ENCODE measurements at places on chromosomes 16 and 17.

- DNase-seq = no peak
Observed at GRCh38 chr17:57622683-57623433, 122.2 kb downstream of the CCDC182 start.

GRCh38 chr17:74805591-74805991 lies 29.4 kb upstream of the NAT9 start:
- DNase-seq = no peak

GRCh38 chr17:42484304-42484703 lies 25.6 kb downstream of the ATP6V0A1 start:
- no peak for DNase-seq

DNA sequence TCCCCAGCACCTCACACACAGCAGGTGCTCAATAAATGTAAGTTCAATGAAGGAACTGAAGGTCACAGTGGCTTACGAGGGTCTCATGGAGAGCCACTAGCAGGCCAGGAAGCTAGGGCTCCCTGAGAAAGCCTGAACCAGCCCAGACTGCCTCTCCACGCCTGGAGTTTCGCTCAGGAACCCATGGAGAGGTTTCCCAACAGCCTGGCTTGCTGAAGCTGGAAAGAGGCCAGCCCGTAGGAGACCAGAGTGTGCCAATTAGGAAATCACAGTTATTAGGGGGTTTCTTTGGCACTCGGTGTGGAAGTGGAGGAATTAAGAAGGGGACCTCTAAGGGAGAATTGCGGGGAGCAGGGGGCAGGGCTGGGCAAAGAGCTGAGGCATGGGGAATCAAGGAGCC lies 36.3 kb upstream of the CACNG1 start:
- no peak for DNase-seq

DNA sequence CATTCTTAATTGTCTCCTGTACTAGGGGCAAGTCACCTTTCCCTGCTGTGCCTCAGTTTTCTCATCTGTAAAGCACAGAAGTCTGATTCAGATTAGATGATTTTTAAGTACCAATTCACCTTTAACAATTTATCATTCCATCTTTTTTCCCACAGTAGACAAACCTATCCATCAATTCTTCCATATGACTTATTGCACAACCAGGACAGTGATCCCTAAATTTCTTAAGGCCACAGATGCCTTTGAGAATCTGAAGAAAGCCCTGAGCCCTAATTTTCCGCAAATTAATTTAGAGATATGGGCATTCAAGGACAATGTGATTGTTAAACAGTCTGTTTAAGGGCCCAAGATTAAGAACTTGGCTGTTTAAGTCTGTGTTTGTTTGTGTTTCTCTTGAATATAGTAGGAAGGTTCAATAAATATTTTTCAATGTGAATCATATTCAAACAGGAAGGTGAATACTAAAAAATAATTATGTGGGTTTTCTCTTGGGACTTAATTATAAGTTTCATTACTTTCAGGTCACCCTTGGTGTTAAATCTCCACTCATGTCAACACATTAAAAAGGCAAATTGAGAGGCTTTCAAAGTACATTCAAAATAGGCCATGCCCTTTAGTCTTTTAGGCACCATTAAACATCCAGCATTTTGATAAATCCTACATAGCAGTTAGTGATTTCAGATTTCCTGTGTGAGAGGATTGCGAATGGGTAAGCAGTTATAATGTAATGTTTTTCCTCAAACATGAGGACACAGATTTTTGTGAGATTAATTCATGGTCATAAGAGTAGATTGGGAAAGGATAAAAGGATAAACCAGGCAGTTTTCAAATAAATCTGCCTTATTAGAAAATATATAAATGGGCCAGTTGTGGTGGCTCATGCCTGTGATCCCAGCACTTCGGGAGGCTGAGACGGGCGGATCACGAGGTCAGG lies 34.9 kb upstream of the MMD start:
- no peak for DNase-seq

DNA sequence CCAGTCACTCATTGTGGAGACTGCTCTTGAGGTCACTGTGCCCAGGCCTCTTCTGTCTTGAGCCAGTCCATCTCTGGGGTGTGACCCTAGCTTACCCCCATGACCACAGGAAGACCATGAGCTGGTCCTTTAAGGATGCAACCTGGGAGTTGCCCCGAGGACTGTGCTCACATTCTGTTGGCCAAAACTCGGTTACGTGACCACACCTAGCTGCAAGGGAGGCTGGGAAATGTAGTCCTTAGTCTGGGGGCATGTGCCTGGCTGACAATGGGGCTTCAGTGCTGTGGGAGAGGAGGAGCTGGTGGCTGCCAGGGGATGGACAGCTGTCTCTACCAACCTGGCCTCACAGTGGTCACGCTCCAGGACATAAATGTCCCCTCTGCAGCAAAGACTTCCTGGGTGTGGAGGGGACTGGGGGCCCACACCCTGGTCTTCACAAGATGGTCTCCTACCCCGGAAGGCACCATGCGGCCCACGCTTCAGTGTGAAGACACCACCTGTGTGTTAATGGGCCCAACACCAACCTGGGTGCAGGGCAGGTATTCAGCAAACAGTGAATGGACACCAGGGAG lies 55.4 kb downstream of the JPH3 start:
- no peak for DNase-seq

DNA sequence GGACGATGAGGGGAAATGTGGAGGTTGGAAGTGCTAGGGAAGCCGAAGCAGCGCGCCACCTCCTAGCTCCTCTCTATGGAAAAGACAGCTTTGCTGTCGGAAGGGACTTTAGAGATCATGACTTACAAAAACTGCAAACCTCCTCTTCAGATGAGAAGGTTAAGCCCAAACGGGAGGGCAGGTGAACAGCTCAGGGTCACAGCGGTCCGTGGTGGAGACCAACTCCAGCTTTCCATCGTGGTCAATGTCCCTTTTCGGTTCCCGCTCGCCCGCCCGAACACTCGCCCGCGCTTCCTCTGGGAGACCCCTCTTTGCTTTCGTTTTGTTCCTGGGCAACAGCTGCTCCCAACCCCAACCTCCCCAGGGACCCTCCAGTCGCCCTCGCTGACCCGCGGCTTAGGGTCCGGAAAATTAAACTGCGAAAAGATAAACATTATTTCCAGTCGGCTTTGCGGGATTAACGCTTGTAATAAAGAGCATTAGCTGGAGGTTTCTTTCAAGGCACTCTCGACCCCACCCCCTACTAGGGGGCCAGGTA lies 7.7 kb downstream of the IRX6 start:
- no peak for DNase-seq

DNA sequence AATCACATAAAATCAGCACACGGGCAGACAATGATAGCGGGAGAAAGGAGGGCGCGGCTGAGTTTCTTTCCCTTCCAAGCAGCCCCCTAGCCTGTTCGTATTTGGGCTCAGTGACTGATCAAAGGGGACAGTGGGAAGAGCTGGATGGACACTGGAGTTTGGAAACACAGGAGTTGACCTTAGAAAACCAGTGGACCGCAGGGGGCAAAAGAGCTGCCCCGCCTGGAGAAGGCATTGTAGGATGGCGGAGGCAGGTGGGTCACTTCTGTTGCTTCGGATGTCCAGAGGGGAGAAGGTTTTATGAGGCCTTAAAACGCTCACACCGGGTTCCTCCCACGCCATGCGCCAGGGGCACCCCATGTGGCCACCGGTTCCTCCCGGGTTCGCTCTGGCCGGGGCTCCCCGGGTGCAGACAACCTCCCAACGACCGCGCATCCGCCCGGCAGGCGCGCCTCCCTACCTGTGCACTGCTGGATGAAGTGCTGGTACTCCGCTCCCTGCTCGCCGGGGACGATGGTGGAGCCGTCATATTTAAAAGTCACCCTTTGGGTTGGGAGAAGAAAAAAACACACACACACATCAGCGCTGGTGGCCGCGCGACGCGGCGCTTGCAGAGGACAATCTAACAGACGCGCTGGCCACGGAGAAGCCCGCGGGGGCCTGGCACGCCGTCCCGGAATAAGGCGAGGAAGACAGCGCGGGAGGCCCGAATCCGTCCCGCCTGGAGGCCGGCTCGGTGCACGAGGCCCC lies 662 bp downstream of the COTL1 start:
- peak; percentile 76 for DNase-seq

GRCh38 chr17:33267271-33267790 lies 25.8 kb downstream of the ASIC2 start:
- no peak for DNase-seq

- DNase-seq = no peak
Observed at GRCh38 chr17:2564877-2565276, 28.6 kb upstream of the PAFAH1B1 start.

- DNase-seq = no peak
Observed at GRCh38 chr17:63772801-63773271, 561 bp downstream of the CCDC47 start.

GRCh38 chr17:33016920-33017319 lies 25.3 kb downstream of the SPACA3 start:
- peak; percentile 46 for DNase-seq

DNA sequence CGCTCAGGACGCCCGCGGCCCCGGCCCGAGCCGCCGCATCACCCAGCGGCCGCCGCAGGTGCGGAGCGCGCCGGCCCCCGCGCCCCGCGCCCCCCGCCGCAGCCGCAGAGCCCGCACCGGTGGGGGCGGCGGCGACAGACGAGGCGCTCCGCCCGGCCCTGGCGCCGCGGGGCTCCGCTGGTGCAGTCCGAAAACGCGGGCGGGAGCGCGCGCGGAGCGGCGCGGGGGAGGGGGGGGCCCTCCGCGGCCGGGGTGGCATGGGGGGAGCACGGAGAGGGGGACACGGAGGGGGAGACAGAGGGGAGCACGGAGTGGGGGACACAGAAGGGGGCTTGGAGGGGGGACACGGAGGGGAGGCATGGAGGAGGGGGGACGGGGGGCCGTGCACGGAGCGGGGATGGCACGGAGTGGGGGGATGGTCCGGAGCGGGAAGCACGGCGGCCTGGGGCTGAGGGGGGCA lies at the start of gene AATK:
Gene AATK (minus strand): TSS at position 189 of the 460 bp plus-strand sequence. CDS start 229 bp downstream, outside the sequence.
- no peak for DNase-seq

DNA sequence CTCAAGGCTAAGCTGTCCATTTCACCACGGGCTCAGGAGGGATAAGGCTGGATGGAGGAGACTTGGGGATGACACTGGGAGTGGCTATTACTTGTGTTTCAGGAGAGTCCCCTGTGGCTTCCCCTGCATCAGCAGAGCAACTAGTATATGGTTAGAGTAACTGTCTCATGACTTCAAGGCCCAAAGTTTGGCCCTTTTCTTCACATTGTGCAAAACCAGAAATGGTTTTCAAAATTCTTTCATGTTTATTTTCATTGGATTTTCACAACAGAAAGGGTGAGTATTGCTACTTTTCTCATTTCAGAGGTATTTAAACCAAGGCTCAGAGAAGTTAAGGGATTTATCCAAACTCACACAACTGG lies 18.1 kb upstream of the TAC4 start:
- no peak for DNase-seq

- DNase-seq = no peak
Observed at GRCh38 chr16:54303613-54304012, 17.0 kb upstream of the IRX3 start.

- DNase-seq = no peak
Observed at GRCh38 chr16:85670840-85671239, 17.9 kb downstream of the GINS2 start.

DNA sequence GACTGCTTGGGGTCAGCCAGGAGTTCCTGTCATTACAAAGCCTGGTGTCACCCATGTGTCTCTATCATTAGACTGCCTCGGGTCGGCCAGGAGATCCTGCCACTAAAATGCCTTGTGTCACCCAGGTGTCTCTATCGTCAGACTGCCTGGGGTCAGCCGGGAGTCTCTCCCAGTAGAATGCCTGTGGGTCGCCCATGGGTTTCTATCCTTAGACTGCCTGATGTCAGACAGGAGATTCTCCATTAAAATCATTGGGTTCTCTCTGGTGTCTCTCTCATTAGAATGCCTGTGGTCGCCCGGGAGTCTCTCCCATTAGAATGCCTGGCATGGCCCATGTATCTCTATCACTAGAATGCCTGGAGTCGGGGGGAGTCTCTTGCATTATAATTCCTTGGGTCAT lies 2231.0 kb downstream of the TP53TG3F start:
- peak; percentile 53 for DNase-seq

- no peak for DNase-seq
Observed at GRCh38 chr16:23414731-23415130, 38.3 kb downstream of the COG7 start.

DNA sequence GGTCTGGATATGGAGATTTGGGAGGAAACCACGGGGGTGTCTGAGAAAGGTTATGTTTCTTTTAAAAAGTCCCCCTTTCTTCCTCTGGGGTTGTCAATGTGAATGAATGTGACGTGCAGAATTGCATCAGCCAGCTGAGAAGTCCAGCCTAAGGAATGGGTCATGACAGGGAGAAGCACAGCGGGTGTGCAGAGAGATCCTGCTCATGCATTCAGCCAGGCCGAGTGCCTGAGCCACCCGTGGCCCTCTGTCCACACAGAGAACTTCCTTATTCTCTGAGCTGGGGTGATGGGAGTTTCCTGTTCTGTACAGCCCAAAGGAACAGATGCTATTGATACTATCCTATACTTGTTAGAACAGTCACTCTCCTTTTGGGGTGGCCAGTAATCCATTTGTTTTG lies 117.9 kb downstream of the CPPED1 start:
- DNase-seq = no peak

GRCh38 chr16:72285728-72286127 lies 113.8 kb upstream of the PMFBP1 start:
- no peak for DNase-seq

DNA sequence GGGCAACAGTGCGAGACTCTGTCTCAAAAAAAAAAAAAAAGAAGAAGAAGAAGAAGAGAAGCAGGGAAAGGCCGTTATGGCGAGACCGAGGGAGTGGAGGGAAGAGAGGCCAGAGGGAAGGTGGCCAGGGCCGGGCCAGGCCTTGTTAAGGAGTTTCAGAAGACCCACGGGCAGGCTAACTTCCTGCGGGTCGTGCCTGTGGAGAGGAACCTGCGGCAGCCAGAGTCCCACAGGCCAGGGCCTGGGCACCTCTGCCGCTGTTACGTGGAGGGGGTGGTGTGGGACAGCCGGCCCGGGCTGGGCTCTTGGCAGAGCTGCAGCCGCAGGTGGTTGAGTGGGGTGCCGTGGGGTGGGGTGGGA lies 5.4 kb downstream of the WDR81 start:
- no peak for DNase-seq

- DNase-seq = no peak
Observed at GRCh38 chr16:83967091-83967490, 953 bp upstream of the NECAB2 start.

DNA sequence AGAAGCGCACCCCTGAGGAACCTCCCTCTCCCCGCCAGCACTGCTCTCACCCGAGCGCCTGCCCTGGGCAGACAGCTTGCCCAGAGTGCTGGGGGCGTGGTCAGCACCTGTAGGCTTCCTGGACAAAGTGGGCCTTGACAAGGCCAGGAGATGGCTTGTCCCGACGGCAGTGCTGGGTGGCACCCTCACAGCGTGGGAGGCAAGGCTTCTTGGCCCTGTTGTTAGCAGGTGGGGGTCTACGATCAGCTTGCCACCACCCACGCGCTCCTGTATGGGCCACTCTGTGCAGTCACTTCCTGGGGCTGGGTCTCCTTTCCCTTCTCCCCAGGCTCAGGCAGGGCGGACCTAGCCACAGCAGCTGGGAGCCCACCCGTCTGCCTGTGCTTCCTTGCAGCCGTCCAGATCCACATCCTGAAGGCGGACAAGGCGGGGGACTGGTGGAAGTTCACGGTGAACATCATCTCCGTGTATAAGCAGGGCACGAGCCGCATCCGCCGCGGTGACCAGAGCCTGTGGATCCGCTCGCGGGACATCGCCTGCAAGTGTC lies 218.0 kb downstream of the NTN1 start:
- DNase-seq = no peak

GRCh38 chr17:46001390-46002310 lies 2.6 kb downstream of the STH start:
- no peak for DNase-seq

GRCh38 chr17:67293251-67294203 lies 48.5 kb upstream of the HELZ start:
- peak; percentile 75 for DNase-seq

- DNase-seq = no peak
Observed at GRCh38 chr17:80761110-80761871, 216.7 kb downstream of the RPTOR start.

- DNase-seq = peak; percentile 24
Observed at GRCh38 chr17:31595076-31595475, 203.6 kb downstream of the RAB11FIP4 start.
